ENCODE measurements at places on chromosomes 5 and 9. TPM values are rescaled to one million over a fixed set of nuclear protein-coding genes. Genes with fewer than 3 reads are reported as not detected.

SLC6A19 gene
- total RNA-seq, result not detected

QRFP gene
- total RNA-seq, result not detected

PTPRD gene
- 2.0 TPM for total RNA-seq

TJP2 gene
- 94.0 TPM for total RNA-seq

LMAN2 gene
- total RNA-seq, result 332 TPM

ADGRD2 gene
- total RNA-seq, result under 0.01 TPM

FAM221B gene
- total RNA-seq, result not detected

Measured in bladder microvascular endothelial cell (primary cell).